ENCODE measurements at places on chromosomes 2 and 18.

GRCh38 chr2:151028691-151029176 lies 232.9 kb downstream of the RBM43 start:
- DNase-seq, result no peak

DNA sequence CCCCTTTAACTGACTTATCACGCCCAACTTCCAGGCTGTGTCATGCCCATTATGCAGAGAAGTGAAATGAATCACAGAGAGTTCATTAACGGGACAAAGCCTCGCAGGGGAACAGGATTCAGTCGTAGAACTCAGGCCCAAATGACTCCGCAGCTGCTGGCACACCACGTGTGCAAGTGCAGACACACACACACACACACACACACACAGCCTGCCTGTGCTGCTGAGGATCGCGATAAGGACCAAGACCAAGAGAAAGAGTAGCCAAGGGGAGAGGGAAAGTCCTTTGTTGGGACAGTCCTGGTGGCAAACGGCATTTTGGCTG lies 90.0 kb upstream of the TAF1B start:
- peak; percentile 91 for DNase-seq

GRCh38 chr18:33745151-33745795 lies 167.3 kb downstream of the ASXL3 start:
- no peak for DNase-seq

GRCh38 chr2:103401621-103402020 lies 639.8 kb downstream of the TMEM182 start:
- DNase-seq, result no peak

DNA sequence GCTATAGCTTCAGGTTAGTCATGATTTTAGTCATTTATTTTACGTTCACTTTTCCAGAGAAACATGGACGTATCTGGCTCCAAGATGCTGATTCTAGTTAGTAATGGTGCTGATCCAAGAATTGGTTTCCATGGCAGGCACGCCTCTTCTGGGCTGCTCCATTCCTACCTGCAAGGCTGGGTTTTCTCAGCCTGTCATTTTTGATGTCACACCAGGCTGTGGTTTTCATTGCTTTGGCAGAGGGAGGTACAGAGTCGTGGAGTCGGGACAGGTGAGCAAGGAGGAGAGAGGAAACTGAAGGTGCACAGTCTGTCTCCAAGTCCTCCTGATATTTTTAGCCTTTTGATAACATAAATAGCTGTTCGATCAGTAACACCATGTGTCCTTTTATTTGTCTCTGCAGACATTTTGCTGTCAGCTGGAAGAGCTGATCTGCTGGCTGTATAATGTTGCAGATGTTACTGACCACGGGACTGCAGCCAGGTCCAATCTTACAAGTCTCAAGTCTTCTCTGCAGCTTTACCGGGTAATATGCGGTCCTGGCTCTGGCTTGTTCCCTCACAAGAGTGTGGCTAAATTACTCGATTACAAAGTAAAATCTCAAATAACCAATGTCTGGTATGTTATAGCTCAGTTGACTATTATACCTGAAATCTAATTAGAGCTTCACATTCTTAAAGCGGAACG lies 17.8 kb downstream of the CEP68 start:
- no peak for DNase-seq

DNA sequence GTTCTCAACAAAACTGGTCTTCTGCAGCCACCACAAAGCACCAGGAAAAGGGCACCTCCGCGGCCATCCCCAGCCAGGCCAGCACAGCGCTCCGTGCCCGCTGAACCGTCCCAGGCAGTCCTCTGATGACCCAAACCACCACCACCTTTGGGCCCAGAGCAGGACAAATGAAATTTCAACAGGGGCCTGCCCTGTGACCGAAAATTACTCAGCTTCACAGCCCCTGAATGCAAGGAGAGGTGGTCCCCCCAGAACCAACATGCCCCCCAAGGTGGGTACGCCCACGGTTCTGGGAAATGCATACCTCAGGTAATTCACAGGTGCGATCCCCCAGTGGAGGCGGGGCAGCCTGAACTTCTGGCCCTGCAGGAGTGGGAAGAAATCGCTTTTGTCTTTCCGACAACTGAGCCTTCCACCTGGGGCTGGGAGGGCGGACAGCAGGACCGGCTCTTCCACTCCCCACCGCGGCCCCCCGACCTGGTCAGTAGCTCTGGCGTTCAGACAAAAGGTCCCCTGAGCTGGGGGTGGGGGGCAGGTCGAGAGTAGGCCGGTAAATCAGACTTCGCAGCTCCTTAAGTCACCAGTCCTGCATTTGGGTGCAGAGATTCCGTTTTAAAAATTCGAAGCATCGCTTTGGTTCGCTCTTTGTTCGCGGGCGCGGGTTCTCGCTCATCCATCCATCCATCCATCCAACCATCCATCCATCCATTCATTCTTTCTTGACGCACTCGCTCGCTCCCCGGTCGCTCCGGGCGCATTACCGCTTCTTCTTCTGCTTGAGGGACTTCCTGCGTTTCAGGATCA lies 1.4 kb downstream of the ARL4C start:
- DNase-seq, result no peak

GRCh38 chr2:22628221-22628620 lies 756.8 kb upstream of the KLHL29 start:
- no peak for DNase-seq
